Fibroblast of upper back skin (primary cell): ENCODE measurements at places on chromosomes 16 and 17.

GRCh38 chr16:57764341-57765159, 29.0 kb downstream of the KATNB1 start:
- peak; percentile 84 for DNase-seq

DNA sequence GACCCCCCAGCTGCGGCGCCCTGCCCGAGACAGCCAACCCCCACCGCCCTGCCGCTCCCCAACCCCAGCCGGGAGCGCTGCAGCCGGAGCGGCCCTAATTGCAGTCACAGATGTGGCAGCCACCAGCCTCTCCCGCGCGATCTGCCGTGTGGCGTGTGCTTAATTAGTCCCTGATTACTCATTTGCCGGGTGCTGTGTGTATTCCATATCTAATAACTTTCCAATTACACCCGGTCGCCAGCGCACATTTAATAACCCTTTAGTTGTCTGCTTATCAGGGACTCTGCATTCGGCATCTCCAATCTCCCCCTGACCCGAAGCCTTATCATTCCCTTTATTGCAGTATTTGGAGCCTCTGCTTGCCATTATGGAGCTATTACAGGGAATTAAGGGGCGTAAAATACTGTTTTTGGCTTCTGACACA, 236.7 kb upstream of the CIBAR2 start:
- no peak for DNase-seq

DNA sequence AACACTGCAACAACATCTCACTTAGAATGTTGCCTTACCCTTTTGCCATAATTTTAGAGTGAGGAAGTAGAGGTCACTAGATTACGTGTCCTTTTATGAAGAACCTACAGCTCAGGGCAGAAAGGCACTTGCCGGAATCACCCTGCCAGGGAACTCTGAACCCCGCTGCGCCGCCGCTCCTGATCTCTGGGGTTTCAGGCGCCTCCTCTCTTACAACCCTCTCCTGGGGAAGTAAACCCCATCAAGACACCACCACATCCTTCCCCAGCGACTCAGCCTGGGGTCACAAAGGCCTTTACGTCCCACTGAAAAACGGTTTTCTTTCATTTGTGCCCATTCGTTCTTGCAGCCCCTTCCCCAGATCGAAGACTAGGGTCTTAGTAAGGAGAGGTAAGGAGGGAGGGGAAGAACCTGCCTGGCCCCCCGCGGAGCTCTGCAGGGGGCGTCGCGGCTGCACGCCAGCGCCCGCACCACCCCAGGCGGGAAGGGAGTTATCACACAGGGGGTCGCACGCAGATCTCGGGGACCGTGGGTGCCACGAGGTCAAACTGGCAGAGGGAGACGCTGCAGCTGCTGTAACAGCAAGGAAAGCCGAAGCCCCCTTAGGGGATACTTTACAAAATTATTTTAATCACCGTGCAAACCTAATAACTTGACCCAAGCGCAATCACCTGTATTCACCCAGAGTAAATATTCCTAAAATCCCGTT, 1.0 kb upstream of the HLF start:
- DNase-seq, result no peak

- DNase-seq, result peak; percentile 70
These were observed 100.7 kb downstream of the SOCS1 start for GRCh38 chr16:11155284-11155806.

DNA sequence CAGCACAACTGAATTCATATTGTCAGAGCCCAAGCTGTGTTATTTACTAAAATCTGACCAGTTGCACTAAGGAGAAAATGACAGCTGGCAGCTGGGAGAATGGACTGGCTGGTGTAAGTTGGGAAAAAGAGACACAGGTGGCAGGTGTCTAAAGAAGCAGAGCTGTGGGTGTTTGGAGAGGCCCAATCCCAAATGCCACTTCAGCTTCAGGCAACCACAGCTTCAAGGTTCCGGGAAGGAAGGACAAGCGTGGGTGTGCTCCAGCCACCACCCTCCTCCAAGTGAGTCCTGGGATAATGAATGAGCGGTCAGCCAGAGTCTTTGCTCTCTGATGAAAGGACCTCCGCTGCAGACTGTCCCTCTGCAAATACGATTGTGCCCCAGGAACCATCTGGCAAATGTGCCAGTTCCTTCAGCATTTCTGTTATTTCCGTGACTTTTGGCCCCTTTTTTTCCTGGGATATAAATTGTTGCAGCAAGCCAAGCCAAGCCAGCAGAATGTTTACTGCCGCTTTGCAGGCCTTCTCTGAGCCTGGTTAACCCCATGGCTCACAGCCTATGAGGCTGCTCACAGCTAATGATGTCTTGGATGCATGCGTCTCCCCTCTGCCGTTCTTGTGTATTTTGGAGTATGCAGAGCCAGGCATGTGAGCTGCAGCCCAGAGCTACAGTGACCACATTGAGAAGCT, 9.5 kb upstream of the RHBDL3 start:
- no peak for DNase-seq

DNA sequence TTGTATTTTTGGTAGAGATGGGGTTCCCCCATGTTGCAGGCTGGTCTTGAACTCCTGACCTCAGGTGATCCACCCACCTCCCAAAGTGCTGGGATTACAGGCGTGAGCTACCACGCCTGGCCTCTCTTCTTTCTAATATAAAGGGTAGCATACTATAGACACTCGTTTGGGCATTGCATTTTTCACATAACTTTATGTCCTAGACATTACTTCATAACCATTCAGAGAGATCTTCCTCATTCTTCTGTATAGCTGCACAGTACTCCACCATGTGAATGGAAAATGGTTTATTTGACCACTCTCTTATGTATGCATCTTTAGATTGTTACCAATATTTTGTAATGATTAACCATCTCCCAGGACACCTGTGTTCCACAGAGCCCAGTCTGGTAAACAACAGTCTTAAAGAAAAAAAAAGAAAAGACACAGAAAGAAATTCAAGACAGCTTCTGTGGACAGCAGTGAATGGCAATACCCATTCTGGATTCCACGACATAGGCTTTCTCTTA, 42.1 kb downstream of the TK2 start:
- DNase-seq, result no peak

DNA sequence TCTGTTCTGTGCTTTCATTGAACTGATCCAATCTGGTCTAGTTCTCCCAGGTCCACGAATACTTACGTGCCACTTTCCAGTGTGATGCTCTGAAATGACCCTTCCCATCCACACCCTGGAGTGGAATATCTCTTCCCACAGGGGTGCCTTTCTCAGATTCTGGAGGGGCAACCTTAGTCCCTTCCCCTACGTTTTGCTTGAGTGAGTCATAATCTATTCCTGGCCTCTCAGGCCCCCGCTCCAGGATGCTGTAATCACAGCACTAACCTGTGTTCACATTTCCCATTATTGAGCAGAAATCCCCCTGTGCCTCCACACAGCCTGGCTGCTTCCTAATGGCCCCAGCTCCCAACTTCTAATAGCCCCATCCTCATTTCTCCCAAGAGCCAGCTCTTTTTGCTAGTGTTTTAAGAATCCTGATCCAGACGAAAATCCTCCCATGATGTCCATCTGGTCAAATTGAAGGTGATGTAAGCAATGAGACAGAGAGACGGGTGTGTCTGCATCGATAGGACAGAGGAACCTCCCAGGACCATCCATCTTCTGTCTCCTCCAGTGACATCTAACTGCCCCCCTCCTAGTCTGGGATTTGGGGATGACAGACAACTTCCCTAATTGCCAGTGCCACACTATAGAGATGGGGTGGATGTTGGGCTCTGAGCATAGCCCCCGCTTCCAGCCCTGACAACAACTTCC, 164.0 kb upstream of the MAF start:
- no peak for DNase-seq

GRCh38 chr17:3773966-3774365, 27.0 kb downstream of the ITGAE start:
- no peak for DNase-seq

GRCh38 chr17:3894911-3895343, 2.1 kb upstream of the CAMKK1 start:
- no peak for DNase-seq

DNA sequence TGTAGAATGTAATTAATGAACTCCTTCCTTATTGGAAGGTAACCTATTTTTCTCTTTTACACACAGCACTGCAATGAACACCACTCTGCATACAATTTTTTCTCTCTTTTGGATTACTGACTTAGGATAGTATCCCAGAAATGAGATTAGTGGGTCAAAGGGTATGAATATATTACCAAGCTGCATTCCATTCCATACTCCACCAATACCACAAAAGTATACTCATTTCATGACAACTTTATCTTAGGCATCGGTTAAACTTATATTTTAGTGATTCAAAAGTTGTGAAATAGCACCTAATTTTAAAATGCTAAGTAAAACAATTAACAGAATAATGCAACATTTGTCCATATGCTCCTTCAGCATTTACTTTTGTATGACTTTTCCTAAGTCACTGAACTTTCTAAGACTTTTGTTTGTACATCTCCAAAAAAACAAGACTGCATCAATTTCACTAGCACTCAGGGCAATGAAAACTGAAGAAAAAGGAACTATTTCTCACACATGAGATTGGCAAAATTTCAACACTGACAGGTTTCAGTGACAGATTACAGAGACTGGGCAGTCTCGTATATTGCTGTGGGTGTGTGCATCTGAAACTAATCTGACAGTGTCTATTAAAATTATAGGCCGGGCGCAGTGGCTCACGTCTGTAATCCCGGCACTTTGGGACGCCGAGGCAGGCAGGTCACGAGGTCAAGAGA, 32.1 kb downstream of the HELZ start:
- DNase-seq, result peak; percentile 83

DNA sequence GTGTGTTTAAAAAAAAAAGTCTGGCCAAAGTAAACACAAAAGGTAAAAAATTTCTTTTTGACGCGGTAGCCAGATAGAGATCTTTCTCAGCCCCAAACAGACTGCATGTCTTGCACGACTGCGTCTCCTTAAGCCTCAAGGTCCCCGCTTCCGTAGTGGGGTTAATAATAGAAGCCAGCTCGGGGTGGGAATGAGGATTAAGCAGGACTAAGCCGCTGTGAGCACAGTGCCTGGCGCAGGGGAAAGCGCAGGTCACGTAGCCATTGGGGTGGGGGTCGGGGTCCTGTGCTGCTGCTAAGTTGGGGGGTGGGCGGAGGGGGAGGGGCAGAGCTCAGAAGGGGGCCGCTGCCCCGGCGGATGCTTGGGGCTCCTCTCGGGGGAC, 521 bp downstream of the GGA2 start:
- DNase-seq, result peak; percentile 31

- no peak for DNase-seq
These were observed 22.0 kb upstream of the IL4R start for GRCh38 chr16:27291722-27292240.

DNA sequence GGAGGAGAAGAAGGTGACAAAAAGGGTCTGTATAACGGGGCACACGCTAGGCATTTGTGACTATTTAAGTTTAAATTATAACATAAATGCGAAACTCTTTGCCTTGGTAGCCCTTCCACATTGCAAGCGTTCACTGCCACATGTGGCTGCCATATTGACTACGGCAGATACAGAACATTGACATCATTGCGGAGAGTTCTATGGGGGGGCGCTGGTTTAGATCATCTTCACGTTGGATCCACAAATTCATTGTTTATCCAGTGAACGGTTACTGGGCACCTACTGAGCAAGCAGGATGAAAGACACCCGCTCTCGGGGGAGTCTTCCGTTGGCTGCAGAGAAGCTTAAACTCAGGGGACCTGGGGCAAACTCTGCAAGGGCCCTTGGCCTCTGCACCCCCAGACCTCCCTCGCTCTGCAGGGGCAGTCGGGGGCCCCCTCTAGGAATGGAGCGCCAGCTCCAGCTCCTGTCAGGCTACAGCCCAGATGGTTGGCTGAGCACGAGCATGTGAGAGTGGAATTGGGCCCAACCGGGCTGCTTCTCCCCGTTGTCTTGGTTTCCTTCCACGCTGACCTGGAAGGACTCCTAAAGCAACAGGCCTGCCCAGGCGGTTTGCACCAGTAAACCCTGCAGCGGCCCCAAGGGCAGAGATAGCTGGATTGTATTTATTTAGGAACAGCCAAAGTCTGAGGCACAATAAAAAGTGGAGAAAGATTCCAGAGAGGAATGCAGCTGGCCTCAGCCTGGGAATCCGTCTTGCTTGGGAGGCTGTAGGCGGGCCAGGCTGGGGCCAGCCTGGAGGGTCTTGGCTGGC, 172.2 kb downstream of the SEC14L1 start:
- DNase-seq, result peak; percentile 81

DNA sequence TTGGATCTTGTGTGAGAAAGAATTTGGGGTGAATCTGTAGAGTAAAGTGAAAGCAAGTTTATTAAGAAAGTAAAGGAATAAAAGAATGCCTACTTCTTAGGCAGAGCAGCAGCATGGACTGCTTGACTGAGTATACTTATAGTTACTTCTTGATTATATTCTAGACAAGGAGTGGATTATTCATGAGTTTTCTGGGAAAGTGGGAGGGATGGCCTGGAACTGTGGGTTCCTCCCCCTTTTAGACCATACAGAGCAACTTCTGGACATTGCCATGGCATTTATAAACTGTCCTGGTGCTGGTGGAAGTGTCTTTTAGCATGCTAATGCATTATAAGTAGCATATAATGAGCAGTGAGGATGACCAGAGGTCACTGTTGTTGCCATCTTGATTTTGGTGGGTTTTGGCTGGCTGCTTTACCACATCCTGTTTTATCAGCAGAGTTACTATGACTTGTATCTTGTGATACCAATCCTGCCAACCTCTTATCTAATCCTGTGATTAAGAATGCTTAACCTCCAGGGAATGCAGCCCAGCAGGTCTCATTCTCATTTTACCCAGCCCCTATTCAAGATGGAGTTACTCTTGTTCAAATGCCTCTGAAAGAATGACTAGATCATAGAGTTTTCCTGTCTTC, 58.7 kb downstream of the HSD17B2 start:
- DNase-seq, result no peak

- peak; percentile 91 for DNase-seq
These were observed 10.2 kb upstream of the PRSS22 start for GRCh38 chr16:2867987-2868789.

- no peak for DNase-seq
These were observed 78.8 kb downstream of the BRIP1 start for GRCh38 chr17:61784510-61784909.

- no peak for DNase-seq
These were observed 22.6 kb downstream of the SCNN1B start for GRCh38 chr16:23324727-23325126.

DNA sequence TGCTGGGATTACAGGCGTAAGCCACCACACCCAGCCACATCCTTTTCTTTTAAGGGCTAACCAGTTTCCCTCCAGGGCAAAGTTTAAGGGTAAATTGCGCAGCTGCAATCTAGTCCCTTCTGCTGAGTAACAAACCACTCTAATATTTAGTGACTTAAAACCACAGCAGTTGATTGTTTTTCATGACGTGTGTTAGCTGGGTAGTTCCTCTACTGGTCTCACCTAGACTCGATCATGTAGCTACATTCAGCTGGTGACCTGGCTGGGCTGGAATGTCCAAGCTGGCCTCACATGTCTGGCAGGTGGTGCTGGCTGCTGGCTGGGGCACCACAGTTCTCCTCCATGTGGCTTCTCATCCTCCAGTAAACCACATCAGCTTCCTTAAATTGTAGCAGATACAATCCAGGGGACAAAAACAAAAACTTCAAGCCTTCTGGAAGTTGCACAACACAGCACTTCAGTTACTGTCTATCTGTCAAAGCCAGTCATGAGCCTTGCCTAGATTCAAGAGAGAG, 75.5 kb downstream of the GPRC5B start:
- DNase-seq, result no peak
